ENCODE measurements at places on chromosomes 5 and 9.

GRCh38 chr9:130989891-130990290 is 19.1 kb upstream of the LAMC3 start:
- no peak for DNase-seq

DNA sequence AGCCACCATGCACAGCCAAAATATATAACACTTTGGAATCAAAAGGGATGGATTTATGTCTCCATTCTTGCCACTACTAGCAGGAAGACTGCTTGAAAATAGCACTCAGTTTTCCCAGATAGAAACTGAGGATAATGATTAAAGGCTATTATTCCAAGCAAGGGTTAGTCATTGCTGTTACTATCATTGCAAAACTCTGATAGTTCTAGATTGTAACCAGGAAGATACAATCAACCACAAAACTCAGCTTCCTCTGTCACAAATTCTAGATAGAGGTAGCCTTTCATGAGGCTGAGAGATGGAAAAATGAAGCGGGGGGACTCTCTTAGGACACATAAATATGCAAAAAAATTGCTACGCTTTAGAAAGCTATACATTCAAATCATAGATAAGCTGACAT is 3.1 kb downstream of the ANXA1 start:
- DNase-seq = no peak

DNA sequence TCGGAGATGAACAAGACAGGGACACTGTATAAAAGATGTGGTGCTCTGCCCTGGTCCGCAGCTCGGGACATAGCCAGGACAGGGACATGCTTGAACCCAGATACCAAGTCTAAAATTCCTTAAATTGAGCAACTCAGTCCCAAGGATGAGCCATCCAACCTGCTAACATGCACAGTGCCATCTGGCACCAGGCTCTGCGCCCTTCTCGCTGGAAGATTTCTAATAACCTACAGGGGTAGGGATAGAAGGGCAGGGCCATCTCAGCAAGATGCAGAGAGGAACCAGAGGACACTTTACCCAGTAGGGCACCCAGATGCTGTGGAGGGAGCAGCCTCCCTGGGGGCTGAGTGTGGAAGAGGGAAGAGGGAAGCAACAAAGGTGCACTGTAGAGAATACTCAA is 60.1 kb downstream of the SEMA4D start:
- DNase-seq = no peak

DNA sequence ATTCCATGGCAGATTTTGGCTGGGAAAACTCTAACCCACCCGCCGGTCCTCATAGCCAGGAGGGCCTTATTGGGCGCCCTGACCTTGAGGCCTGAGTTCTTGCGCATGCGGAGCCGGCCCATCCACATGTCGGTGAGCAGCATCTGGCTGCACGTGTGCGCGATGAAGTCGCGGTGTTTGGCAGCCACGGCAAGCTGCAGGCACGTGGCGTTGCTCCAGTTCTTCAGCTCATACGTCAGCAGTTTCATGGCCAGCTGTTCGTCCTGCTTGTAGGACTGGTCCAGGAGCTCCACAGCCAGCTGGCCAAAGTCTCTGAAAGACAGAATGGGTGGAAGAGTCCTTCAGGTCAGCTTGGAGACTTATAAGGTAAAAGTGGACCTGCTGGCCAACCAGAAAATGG is 204.3 kb upstream of the KLF9 start:
- DNase-seq = peak; percentile 47

- no peak for DNase-seq
These were observed 82.1 kb downstream of the GIN1 start for GRCh38 chr5:103037673-103038455.

GRCh38 chr5:56862909-56863308 is 46.5 kb upstream of the SETD9 start:
- no peak for DNase-seq

DNA sequence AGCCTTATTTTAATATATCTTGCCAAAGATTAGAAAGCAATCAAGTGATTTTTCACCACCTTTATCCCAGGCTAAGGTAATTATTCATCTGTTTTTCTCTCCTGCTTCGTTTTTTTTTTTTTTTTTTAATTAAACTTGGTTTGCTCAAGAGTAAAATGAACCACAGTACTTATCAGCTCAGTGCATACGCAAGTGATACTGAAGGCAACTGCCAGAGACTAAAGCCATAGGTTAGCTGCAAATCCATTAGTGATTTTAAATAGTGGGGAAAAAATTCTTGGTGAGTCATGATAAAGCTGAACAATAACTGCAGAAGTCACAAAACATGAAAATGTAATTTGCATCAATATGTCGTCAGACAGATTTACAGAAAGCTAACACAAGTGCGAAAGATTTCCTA is 829.1 kb downstream of the PTPRD start:
- no peak for DNase-seq

DNA sequence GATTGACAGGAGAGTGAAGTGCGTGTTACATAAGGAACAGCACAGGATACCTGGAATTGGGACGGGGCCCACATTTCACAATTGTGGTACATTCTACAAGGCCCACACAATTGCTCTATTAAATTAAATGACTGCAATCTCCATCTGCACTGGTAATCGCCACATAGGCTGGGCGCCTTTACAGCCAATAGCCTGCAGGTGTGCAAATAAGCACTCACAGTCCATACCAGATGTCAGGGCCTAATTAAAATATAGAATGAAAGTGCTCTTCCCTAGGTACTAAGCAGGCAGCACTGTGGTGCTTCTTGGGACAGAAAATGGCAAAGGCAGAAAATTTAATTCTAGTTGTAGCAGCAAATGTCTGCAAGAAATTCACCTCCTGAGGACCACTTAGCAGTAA is 82.7 kb downstream of the ATP10B start:
- no peak for DNase-seq

DNA sequence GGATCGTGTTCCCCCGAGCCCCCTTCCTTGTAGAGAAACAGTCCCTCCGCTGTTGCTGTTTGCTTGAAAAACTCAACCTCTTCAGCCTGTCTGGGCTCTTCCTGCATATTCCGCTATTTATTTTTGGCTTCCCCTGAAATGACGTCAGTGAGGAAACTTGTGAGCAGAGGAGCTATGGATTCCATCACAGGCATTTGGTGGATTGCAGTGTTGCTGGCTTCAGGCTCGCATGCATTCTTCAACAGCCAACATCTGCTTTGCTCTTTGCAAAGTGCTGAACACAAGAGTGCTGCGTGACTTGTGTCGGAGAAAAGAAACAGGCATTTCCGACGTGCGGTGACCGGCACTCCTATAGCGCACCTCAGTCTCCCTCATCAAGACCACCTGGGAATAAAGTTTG is 232.7 kb downstream of the RFK start:
- peak; percentile 92 for DNase-seq

DNA sequence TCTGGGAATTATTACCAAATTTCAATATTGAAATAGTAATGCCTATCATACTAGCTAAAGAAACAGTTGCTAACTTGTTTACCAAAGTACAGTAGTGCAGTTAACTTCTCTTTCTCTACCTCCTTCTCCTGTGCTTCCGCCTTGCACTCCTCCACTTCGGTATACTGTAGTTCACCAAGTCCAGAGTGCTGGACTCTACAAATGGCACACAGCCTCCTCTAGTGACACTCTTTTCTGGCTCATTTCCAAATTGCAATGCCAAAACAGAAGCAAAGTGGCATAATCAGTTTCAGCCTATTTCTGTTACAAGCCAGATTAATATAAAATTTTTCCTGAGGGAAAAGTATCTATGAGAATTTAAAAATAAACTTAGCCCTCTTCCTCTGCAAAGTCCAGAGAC is 86.0 kb upstream of the RASGRF2 start:
- no peak for DNase-seq

DNA sequence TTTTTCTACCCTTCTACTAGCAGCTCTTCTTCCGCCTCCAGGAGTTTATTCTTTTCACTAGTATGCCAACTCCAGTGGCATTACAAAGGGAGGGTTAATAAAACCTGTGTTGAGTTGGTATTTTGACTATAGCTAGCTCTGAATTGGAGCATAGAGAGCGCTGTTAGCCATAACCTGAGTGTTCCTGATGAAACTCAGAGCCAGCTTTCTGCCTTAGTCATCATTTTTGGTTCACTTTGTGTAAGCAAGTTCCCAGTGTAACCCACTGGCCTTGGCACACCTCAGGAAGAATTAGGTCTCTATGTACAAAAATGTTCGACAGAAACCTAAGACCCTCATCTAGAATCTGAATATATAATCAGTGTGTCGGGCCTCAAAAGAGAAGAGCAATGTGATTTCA is 238.9 kb downstream of the NR3C1 start:
- DNase-seq = no peak

GRCh38 chr5:150623152-150623877 is 17.1 kb upstream of the SYNPO start:
- DNase-seq = no peak

GRCh38 chr9:69660304-69660703 is 11.9 kb downstream of the APBA1 start:
- no peak for DNase-seq

- no peak for DNase-seq
These were observed at the start of gene RNF180 for GRCh38 chr5:64165500-64166200. Gene RNF180 (plus strand): TSS chr5:64165843. CDS start chr5:64200808, 34,965 bp downstream.

GRCh38 chr5:56831773-56832172 is 16.4 kb downstream of the MAP3K1 start:
- DNase-seq = no peak

DNA sequence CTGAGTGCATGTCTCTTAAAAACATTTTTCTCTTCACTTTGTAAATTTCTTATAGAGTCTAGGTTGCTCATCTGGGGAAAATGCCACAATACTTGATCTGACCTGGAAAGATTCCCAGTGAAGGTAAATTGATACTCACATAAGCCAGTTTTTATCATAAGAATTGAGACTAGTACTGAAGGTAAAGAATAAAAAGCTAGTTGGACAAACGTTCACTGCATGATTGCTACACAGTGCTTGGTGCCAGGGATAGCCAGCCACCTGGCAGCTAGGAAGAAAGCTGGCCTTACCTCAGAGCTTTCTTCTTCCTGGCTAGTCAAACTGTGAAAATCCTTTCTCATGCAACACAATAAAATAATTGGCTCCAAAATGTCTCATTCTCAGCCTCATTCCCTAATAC is 77.1 kb downstream of the MUSK start:
- DNase-seq = peak; percentile 87

- no peak for DNase-seq
These were observed 639 bp downstream of the PCDH1 start for GRCh38 chr5:141877356-141878185.

- DNase-seq = no peak
These were observed 79.0 kb downstream of the GTF3C4 start for GRCh38 chr9:132749306-132749705.

GRCh38 chr5:178781936-178782335 is 51.5 kb upstream of the ZNF354A start:
- no peak for DNase-seq

GRCh38 chr5:94901191-94901979 is 282.9 kb downstream of the SLF1 start:
- DNase-seq = peak; percentile 59

DNA sequence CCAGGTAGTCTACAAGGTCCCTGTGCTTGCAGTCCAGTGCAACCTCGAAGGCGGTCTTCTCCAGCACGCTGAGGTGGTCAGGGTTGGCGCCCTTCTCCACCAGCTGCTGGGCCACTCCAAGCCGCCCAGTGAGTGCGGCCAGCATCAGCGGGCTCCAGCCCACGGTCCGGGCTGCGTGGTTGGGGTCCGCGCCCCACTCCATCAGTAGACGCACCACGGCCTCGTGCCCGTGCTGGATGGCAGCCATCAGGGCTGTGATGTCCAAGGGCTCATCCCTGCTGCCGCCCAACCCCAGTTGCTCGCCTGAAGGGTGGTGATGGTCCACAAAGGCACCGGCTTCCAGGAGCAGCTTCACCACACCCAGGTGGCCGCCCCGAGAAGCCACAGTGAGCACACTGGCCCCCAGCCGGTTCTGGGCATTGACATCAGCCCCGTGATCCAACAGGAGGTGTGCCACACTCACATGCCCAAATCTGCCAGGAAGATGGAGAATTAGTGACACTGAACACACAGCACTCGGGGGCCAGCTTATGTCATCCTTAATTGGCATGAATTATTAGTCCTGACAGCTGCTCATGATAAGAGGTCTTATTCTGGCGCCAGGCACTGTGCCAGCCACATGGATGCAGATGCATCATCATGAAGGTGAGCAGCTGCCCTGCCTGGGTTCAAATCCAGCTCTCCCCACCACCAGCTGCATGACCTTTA is 6.1 kb downstream of the ANKS6 start:
- DNase-seq = peak; percentile 12

GRCh38 chr5:155595791-155596190 is 582.2 kb downstream of the KIF4B start:
- no peak for DNase-seq

GRCh38 chr5:6496636-6497035 is 48.0 kb downstream of the UBE2QL1 start:
- DNase-seq = no peak

DNA sequence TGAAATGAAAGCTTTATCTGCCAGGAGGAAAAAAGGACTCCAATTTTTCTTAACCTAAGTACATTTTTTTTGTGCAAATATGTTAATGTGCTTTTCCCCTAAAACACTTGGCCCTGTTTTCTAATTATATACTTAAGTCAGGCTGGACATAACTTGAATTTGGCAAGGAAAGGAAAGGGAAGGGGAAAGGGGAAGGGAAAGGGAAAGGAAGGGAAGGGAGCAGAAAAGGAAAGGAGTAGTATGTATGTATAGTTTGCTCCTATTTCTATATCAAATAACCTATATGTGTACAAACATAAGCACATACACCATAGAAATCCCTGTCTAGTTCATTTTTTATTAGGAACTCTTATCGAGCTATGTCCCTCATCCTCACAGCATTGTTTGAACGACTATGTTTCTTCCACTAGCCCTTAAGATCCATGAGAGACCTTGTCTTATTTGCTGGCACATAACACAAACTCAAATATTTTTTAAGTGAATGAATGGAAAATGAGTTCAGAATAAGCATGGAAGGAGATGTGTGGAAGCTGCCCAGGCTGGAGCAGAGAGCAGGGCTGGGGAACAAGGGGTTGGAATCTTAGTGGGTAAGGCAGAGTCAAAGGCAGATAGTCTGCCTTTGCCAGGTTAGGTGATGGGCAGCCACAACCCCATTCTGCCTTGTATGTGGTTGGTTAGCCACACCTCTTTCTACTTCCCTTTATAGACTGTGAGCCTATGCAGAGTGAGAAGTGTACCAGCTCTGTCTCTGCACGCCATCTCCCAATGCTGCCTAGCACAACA is 70.0 kb downstream of the KLHL3 start:
- DNase-seq = peak; percentile 5

GRCh38 chr5:149942199-149942598 is 2.4 kb downstream of the PDE6A start:
- no peak for DNase-seq

GRCh38 chr5:149824120-149824519 is 94.0 kb downstream of the PPARGC1B start:
- DNase-seq = no peak

GRCh38 chr5:143454936-143455516 is 51.5 kb upstream of the NR3C1 start:
- no peak for DNase-seq

DNA sequence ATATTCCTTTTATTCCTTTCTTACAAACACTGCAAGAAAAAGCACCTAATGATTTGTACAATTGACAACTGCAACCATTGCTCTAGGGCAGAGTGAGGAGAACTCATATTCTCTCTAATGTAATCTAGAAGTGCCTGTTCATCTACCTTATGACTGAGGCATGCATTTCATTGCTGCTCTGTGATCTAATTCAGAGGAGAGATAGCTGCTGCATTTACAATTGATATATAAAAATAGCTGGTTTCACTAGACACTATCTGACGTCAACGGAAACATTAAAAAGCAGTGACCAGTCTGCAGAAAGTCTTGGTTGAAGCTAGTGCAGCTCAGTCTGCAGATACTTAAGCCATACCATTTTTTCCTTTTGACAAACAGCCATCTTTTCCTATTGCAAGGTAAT is 72.8 kb upstream of the C6 start:
- DNase-seq = no peak

All from fibroblast of the aortic adventitia (primary cell).